Iris pigment epithelial cell (primary cell): ENCODE measurements at places on chromosomes 6 and 20.
A peak's percentile ranks its signal among the peaks of the same experiment; 100 is the strongest.

GRCh38 chr6:112118034-112118433, 30.6 kb downstream of the FAM229B start:
- DNase-seq = no peak

DNA sequence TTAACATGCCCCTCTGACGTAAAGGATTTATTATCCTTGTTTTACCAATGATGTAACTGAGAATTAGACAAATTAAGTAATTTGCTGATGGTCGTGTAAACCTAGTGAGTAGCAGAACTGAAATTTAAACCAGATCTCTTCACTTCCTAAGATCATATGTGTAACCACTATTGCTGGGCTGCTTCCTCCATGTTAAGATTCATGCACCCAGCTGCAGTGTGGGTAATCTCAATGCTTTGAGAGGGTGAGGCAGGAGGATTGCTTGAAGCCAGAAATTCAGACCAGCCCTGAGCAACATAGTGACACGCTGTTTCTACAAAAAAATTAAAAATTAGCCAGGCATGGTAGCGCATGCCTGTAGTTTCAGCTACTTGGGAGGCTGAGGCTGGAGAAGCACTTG, 97.9 kb downstream of the L3MBTL3 start:
- no peak for DNase-seq

DNA sequence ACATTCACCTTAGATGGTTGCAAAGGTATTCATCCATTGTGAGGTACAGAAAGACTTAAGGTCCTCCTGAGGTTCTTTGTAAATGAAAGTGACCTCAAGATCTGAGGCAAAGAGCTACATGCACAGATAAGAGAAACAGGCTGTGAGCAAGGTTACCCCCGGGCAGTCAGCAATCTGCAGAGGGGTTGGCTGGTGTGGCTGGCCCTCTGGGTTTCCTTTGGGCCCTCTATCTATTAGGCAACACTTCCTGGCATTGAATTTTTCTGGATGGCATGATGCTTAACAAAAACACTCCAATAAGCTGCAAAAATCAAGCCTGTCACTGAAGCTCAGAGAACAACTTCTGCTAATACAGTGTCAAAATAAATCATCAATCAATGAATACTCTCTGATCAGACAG, 48.9 kb upstream of the RALGAPA2 start:
- DNase-seq = no peak

DNA sequence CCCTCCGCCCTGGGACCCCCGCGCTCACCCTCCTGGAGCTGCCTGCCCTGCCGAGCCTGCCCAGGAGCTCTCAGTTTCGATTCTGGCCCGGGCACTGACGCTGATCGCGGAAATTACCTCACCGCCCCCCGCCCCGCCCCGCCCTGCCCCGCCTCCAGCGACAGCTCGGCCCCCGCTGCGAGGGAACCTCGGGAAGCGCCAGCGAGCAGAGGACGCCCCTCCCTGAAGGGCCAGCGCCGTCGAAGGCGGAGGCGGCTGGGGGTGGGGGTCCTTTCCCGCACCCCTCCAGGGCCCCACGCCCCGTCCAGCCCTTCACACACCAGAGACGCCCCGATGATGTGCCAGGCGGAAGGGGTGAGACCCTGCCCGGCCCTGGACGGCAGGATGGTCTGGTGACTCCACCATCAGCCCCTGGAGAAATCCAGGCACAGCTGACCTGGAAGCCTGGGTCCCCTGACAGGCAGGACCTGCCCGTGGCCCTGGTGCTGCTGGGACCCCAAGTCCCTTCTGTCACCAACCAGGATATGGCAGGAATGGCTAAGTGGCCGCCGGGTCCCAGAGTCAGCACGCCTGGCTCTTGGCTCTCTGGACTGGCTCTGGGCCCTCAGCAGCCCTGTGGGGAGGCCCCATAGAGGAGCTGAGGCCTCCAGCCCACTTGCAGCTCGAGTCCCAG, at the start of gene HELZ2:
HELZ2 (minus strand) TSS at position 84 of the 673 bp plus-strand sequence. CDS start 1,854 bp downstream, outside the sequence.
- peak; percentile 67 for DNase-seq
